ENCODE measurements at places on chromosomes 4 and X.

DNA sequence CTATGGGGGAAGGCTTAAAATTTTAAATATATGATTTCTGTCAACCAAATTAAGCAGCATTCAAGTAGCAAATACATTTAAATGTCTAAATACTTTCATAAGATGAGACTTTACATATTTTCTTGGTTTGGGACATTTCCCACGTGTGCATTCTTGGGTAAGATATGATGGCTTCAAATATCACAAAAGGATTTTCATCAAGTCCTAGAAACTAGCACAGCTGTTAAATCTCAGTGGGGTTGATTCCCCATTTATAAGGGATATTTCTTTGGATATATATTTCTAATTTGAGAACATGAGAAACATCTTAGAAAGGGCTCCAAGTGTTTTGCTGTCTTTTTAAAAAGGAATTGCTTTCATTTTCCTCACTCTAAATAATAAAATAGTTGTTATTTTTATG, 90.2 kb downstream of the P2RY10 start:
- no peak for DNase-seq

DNA sequence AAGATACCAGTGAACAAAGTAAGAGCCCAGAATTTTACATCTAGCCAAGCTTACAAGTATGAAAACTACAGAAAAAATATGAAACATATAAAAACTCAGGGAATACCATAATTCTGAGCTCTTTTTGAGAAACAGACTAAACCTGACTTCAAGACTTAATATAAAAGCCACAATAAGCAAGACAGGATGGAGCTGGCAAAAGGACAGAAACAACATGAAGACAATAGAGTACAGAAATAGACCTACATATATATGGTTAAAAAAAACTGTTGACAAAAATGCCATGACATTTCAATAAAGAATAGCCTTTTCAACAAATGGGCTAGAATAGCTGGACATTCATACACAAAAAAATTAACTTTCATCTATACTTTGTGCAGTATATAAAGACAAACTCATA, 49.4 kb downstream of the UBA6 start:
- no peak for DNase-seq

- peak; percentile 90 for DNase-seq
Observed at GRCh38 chr4:83114576-83114975, at the start of gene PLAC8. PLAC8 (minus strand) TSS chr4:83114729; CDS start chr4:83107921, 6,808 bp downstream.

DNA sequence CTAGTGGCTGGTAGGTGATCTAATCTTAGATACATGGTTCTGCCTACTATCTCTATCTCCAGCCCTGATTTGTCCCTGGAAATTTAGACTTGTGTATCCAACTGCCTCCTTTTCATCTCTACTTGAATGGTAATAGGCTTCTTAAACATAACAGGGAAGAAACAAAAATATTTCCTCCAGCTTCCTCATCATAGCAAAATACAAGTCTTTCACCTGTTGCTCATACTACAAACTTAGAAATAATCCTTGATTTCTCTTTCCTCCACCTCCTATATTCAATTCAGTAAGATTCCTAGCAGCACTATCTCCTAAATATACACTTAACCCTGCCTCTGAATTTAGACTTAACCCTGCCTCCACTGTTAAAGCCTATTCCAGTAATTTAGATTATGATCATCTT, 373.3 kb upstream of the ACTRT1 start:
- no peak for DNase-seq

GRCh38 chr4:15765910-15766697, 12.0 kb upstream of the CD38 start:
- no peak for DNase-seq

DNA sequence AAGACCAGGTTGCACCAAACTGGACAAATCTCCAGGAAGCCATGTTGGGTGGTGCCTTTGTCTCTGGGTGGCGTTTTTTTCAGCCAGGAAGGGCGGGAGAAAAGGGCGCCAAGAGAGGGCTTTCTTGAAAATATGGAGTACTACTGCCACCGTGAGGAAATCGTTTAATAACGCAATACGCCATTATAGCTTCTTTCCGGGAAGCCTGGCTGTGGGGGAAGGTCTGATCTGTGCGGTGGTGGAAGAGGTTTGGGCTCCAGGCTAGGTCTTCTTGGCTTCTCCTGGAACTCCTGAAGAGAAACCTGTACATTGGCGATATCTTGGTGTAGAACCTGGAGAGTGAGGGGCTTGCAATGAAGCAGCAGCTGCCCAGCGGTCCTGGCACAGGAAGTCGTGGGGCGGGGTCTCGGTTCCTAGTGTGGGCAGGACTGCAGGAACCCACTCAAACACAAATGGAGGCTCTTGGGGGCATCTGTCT, 202.7 kb downstream of the OR13H1 start:
- peak; percentile 59 for DNase-seq

DNA sequence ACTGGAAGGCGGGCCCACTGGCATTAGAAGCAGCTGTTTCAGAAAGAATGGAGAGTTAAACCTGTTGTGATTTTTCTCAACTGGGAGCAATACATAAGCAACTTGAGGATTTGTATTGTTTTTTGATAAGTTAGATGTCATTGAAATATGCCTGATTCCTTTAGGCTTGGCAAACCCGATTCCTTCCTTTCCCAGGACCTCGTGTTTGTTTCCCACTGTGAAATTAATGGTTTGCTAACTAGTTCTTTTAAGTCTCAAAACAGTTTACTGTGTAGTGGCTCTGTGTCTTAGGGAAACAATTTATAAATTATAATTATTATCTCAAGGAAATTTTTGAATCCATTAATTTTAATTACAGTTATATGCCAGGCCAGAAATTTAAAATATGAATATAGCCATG, 218.0 kb downstream of the DCTD start:
- no peak for DNase-seq

- DNase-seq: no peak
Observed at GRCh38 chrX:40780951-40781350, 45.6 kb upstream of the MED14 start.

Measured in NCI-H510A treated with DMSO at 0.1 percent for 48 hours (cell line).